SHP77 (cell line): ENCODE measurements at places on chromosomes 4 and X.

GRCh38 chrX:54248309-54248708, 65.3 kb upstream of the FAM120C start:
- peak; percentile 45 for DNase-seq

GRCh38 chrX:72394518-72395170, 88.9 kb upstream of the CITED1 start:
- no peak for DNase-seq

DNA sequence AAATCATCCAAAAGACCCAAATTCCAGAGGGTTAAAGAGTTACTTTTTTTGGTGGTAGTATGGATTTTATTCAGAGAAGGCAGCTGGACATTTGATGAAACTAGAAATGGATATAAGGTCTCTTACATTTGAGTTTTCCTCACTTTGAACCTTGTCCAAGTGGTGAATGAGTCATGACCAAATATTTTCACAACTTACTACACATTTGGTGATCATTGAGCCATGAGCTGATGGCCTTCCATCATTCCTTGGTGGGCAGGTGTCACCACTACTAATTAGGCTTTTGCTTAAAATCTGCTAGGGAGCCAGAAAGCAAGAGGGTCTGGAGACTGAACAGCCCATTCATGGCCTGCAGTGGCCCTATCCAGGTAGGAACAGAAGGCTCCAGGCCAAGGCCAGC, 620.2 kb upstream of the INTU start:
- peak; percentile 62 for DNase-seq

DNA sequence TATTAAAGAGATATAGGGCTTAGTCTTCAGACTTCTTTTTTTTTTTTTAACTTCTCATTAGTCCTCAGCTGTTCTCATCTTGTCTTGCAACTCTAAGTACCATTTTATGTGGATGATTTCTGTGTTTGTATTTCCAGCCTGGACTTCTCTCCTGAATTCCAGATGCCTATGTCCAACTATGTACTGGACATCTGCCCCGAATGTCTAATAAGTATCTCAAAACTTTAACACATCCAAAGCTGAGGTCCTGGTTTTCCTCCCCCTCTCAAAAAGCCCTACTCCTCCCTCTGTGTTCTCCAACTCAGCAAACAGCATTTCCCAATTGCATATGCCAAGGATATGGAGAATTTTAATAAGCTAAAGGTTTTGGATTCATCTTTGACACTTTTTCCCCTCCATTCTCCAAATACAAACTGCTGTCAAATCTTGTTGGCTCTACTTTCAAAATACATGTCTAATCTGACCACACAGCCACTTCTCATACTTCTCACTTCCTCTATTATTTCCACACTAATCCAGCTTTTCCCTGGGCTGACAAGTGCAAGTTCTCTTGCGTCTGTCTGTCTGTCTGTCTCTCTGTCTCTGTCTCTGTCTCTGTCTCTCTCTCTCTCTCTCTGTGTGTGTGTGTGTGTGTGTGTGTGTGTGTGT, 79.8 kb downstream of the CLCN5 start:
- DNase-seq, result no peak

GRCh38 chrX:132961511-132961910, 3.1 kb upstream of the HS6ST2 start:
- DNase-seq, result no peak

DNA sequence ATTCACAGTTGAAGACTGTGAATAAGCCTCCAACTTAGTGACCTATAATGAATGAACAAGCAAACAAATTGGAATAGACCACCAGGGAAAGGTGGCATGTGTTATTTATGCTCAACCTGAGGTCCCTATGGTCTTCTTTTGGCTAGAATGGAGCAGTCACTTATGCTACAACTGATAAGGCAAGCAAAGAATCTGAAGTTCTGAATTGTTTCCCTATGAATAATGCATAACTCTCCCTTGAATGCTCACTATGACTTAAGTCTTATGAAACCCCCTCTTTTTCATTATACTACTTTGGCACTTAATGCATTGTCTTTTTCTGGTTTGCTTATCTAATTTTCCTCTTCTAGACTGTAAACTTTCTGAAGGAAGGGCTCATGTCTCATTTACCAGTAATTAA, 2.6 kb downstream of the GIMD1 start:
- DNase-seq, result no peak

DNA sequence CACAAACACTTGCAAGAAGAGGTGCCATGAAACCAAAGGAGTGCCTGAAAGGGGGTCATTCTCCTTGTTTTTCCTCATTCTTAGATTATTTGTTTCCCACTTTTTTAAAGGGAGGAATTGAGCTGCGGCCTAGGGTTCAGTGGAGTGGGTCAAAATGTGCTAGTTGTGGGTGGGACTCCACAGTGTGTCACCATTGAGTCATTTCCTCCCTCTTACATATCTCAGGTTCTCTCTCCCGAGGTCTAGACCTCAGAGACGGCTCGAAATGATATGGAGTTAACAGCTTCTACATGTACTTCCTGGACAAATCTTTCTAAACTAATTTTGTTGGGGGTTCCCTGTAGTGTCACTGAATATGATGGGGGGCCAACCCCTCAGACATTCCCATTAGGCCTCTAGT, 328.4 kb upstream of the SPANXN1 start:
- DNase-seq, result no peak

DNA sequence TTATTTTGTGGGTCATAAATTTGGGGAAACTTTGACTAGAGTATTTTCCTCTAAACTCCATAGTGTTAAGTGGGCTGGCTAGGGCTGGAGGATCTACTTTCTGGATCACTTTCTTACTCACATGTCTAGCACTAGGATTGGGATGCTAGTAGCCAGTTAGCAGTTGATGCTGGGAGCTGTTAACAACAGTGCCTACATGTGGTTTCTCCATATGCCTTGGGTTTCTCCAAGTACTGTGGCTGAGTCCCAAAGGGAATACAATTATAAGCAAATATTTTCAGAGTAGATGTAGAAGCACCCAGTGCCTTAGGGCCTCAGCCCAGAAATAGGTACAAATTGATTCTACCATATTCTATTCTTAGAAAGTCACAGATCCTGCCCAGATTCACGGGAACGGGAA, 1614.9 kb downstream of the ARAP2 start:
- DNase-seq, result no peak

DNA sequence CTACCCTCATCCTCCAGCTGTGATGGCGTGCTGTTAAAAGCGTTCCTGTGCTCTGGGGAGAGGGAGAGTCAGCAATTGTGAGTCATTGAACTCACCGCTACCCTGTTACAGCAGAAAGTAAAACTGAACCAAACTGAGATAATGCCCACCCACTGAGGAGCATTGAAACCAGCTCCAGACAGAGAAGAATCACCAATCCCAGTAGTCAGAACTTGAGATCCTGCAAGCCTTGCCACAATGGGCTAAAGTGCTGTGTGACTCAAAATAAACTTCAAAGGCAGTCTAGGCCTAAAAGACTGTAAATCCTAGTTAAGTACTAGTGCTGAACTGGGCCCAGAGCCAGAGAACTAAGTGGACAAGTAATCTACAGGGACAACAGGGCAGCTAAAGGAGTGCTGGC, 1394.2 kb upstream of the DIAPH2 start:
- no peak for DNase-seq

- DNase-seq, result no peak
Measured at GRCh38 chrX:148574237-148574973, 74.0 kb downstream of the AFF2 start.

GRCh38 chrX:139720136-139720535, 12.2 kb upstream of the MCF2 start:
- no peak for DNase-seq

DNA sequence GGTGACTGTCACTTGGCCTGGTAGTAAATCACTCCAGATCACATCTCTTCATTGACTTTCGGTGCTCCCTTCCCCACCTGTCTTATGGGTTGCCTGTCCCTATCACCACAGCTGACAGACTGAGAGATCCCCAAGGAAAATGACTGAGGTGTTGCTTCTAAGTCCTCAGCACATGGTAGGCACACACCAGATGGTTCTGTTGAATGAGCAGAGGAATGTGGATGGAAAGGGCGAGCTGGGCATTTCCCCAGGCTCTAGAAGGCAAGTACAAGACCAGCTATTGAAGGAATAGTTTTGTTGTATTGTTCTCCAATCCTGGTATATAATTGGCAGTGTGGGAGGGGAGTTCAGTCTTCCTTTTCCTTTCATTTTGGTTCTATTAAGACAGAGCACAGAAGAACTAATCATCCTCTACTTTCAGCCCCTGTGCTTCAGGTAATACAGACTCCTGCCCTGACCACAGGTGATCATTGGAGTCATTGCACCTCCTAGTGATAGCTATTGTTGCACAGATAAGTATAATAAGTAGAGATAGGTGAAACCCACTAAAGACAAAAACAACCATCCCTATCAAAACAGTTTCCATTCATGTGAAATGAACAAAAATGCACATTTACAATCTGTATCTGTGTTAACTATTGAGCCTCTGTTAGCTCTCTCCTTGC, 158.6 kb downstream of the TRAM1L1 start:
- DNase-seq, result no peak

GRCh38 chrX:103536732-103537131, 17.4 kb upstream of the RAB40A start:
- DNase-seq, result no peak

GRCh38 chrX:138034136-138034535, 468.2 kb downstream of the ZIC3 start:
- peak; percentile 14 for DNase-seq

DNA sequence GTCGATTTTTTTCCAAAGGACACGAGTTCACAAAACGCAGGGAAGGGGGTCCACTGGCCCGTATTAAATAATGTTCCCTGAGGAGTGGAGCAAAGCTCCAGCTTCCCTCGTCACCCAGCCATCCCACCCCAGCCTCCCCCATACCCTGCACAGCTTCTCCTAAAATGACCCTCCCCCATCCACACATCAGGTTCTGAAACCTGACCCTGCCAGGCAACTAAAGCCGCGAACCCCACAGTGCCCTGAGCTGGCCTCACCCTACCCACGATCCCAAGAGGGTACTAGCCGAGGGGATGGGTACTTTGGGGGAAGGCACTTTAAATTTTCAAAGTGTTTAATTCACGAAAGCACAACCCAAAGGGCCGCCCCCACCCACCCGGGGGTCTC, 634 bp downstream of the APOO start:
- no peak for DNase-seq

- no peak for DNase-seq
Measured at GRCh38 chr4:122539861-122540465, 80.9 kb downstream of the IL21 start.

DNA sequence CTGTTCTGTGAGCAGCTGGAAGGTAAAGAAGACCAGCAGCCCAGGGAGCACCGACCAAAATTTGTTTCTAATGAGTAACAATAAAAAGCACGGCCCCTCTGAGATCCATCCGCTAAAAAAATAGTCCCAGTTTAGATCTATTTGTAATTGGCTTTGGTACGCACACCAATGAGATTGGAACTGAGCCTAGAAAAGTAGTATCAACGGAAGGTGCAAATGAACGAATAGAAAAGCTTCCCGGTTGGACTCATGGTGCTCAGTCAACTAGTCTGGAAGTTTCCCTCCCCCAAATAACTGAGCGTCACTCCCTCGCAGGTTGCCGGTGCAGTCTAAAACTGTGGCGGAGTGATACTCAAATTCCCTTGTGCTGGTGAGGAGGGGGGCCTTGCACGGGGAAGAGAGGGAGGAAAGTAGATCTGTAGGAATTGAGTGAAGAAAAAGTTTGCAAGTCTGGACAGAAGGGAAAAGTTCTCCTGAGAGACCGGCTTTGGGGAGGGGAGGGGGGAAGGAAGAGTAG, at the start of gene COL4A5:
COL4A5 (plus strand) TSS at position 413 of the 517 bp plus-strand sequence. CDS start 288 bp downstream, outside the sequence.
- DNase-seq, result no peak

DNA sequence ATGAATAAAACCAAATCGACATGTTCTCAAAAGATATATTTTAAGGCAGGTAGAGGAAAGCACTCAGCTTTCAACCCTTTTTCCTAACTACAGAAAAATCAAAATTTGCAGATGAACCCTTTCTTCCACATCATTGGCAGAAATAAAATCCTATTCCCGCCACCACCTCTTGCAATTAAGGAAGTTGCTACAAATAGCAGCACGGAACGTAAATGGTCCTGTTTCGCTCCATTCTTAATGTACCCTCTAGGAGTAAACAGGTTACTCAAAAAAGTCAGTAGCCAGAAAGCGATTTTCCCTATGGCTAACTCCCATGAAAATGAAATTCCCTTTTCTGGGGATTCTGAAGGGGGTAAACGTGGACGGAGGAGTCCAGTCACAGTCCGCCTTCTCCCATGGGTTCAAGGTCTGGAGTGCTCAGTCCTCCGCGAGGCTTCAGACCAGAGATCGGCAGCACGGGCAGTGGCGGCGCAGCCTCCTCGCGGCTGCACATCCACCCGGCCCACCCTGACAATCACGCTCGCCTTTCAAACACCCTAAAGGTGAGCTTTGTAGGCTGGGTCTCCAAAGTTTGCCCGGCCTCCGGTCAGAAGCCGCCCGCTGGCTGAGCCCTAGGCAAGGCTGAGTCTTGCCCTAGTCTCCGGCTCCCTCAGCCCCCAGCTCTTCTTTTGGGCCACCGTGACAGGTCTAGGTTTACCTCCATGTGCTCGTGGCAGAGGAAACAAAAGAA, 1.8 kb downstream of the ATP11C start:
- no peak for DNase-seq

- DNase-seq, result no peak
Measured at GRCh38 chr4:111228874-111229273, 606.0 kb upstream of the PITX2 start.

DNA sequence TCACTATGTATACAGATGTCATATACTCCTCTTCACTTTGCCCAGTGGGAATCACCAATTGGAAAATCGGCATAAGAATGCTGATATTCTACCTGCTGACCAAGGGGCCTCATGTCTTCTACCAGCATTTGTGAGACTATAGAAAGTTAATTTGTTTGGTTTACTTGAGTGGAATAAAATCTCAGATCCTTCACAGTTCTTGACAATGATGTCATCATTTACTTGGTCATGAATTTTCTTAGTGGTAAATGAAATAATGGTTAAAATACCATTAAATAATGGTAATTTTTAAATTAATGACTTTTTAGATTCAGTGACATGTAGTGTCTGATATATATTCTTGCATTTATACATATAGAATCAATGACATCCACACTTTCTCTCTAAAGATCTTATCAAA, 1052.6 kb downstream of the ADGRL3 start:
- DNase-seq, result no peak
